Kidney (tissue), 22 donors: ENCODE measurements at places on chromosomes 7 and 10. TPM values are rescaled to one million over a fixed set of nuclear protein-coding genes. Genes with fewer than 3 reads are reported as not detected.

Gene SVIL
- 94.4 TPM for total RNA-seq

Gene CPA4
- 1.1 TPM for total RNA-seq

Gene FAM25C
- total RNA-seq: not detected

Gene CHST15
- total RNA-seq: 39.7 TPM

Gene TRIM50
- 0.19 TPM for total RNA-seq

Gene CDCA7L
- 10.1 TPM for total RNA-seq

Gene GPR37
- 4.4 TPM for total RNA-seq

Gene FGFR2
- total RNA-seq: 59.4 TPM

Gene CRYGN
- 0.22 TPM for total RNA-seq

Gene C10orf67
- 1.6 TPM for total RNA-seq

Gene AKR1C2
- 16.3 TPM for total RNA-seq

Gene LOXL4
- total RNA-seq: 15.1 TPM

Gene PPIF
- 36.7 TPM for total RNA-seq

Gene SFTPA1
- not detected for total RNA-seq

GRCh38 chr7:78039790-78040776 is 241.5 kb downstream of the PHTF2 start:
- no peaks in the 10 kb centered on the region for H3K36me3 ChIP-seq
- no peak overlapping the region for H3K27ac ChIP-seq
- no peak overlapping the region for H3K4me3 ChIP-seq
- H3K4me1 ChIP-seq: no peaks in the 10 kb centered on the region
- DNase-seq: peak; percentile 79

DNA sequence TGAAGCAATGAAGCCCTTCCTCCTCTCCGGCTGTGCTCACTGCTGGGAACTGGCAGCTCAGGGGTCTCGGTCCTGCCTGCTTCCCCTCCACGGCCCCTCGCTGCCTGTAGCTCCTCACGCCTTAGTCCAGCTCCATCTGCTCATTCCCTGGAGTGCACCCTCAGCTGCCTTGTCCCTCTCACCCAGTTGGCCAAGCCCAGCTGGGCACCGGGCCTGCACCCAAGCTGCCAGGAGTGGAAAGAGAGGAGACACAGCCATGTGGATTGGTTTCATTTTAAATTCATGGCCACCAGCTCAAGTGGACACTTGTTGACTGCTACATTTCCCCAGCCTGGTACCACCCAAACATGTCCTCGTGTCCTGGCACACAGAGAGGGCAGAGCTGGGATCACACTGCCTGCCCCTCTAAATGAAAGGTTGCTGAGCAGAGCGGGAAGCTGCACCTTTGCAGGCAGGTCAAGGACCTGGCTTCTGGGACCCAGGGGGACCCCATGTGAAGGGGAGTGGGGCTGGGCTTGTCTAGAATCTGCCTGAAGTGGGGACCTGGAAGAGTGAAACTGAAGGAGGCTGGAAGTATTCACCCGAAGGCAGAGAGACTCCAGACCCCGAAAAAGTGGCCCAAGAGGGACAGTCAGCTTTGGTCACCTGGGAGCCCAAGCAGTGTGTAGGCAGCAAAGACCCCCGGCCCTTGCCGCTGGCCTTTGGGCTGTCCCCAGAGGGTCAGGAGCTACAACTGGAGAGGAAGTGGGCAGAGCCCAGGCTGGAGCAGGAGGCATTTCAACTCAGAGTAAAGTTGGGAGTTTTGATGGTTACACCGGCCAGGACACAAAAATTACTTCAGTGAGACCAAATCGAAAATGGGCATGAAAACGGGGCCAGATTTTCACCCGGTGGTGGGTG is 15.0 kb upstream of the BNIP3 start:
- H3K27ac ChIP-seq: no peak overlapping the region
- no peak for DNase-seq
- no peak overlapping the region for H3K4me3 ChIP-seq
- no peaks in the 10 kb centered on the region for H3K36me3 ChIP-seq
- no peaks in the 10 kb centered on the region for H3K4me1 ChIP-seq

GRCh38 chr10:92239151-92239599 is 51.7 kb downstream of the CPEB3 start:
- H3K36me3 ChIP-seq: no peaks in the 10 kb centered on the region
- DNase-seq: no peak
- peak overlapping the region; percentile 88 for H3K27ac ChIP-seq
- H3K27me3 ChIP-seq: no peaks in the 10 kb centered on the region
- peak overlapping the region; percentile 98 for H3K4me3 ChIP-seq

- H3K4me1 ChIP-seq: no peaks in the 10 kb centered on the region
- H3K4me3 ChIP-seq: no peak overlapping the region
- no peaks in the 10 kb centered on the region for H3K36me3 ChIP-seq
- DNase-seq: no peak
- H3K27ac ChIP-seq: no peak overlapping the region
These were observed 26.4 kb downstream of the AP5Z1 start for GRCh38 chr7:4801839-4802231.

DNA sequence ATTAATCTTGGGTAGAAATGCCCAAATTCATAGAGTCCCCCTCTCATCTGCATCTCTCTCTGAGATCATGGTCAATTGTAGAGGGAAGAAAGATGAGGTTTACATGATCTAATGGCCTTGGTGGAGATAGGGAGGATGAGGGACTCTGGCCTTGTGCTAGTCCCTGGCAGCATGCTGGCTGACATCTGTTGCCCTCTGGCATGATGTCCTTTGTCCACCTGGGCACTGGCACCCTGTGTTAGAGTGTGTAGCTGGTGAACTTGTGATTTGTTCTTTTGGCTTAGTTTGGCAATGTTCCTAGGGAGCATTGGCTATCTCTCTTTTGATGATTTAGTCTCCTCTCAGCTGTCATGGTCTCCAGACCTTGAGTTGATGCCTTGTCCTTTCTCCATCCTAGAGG is 103.2 kb downstream of the DYNC1I1 start:
- DNase-seq: no peak
- no peaks in the 10 kb centered on the region for H3K27me3 ChIP-seq
- no peak overlapping the region for H3K4me3 ChIP-seq
- H3K4me1 ChIP-seq: no peaks in the 10 kb centered on the region
- no peak overlapping the region for H3K27ac ChIP-seq
- no peaks in the 10 kb centered on the region for H3K36me3 ChIP-seq

GRCh38 chr10:30915146-30915545 is 116.5 kb downstream of the ZNF438 start:
- no peaks in the 10 kb centered on the region for H3K4me1 ChIP-seq
- no peak overlapping the region for H3K4me3 ChIP-seq
- H3K27ac ChIP-seq: no peak overlapping the region
- no peak for DNase-seq

GRCh38 chr10:6781133-6781770 is 201.2 kb upstream of the PRKCQ start:
- H3K4me1 ChIP-seq: no peaks in the 10 kb centered on the region
- H3K27me3 ChIP-seq: no peaks in the 10 kb centered on the region
- H3K36me3 ChIP-seq: no peaks in the 10 kb centered on the region
- H3K4me3 ChIP-seq: no peak overlapping the region
- DNase-seq: no peak

GRCh38 chr10:35259769-35260397 is 76.4 kb upstream of the CCNY start:
- no peaks in the 10 kb centered on the region for H3K27me3 ChIP-seq
- H3K36me3 ChIP-seq: no peaks in the 10 kb centered on the region
- no peak for DNase-seq
- H3K27ac ChIP-seq: no peak overlapping the region

- H3K27ac ChIP-seq: no peak overlapping the region
- no peak for DNase-seq
These were observed 36.6 kb upstream of the CCAR1 start for GRCh38 chr10:68684413-68684812.

GRCh38 chr10:58444321-58444720 is 59.1 kb downstream of the TFAM start:
- no peak overlapping the region for H3K27ac ChIP-seq
- H3K36me3 ChIP-seq: no peaks in the 10 kb centered on the region
- no peak for DNase-seq

GRCh38 chr10:35415505-35415904 is 79.2 kb downstream of the CCNY start:
- peaks cover 5% of the 10 kb centered on the region for H3K4me1 ChIP-seq
- H3K36me3 ChIP-seq: no peaks in the 10 kb centered on the region
- no peak for DNase-seq
- no peak overlapping the region for H3K27ac ChIP-seq

DNA sequence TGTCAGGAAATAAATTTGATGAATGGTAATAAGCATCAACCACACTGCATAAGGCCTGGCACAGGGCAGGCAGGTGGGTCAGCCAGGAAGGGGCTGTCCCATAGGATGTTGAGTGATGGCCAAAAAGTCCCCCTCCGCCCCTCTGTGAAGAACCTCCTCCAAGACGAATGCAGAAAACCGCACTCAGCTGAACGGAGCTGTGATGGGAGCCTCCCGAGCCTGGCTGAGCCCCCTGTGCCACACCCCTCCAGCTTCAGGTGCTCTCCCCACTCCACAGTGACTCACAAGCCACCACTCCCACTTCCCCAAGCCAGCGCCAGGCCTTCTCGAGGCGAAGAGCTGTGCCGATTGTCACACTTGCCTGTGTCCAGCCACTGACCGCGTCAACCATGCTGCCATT is 184.2 kb downstream of the MAD1L1 start:
- no peak overlapping the region for H3K4me3 ChIP-seq
- no peaks in the 10 kb centered on the region for H3K36me3 ChIP-seq
- H3K27ac ChIP-seq: no peak overlapping the region
- peak; percentile 23 for DNase-seq
- H3K27me3 ChIP-seq: no peaks in the 10 kb centered on the region
- H3K4me1 ChIP-seq: peaks cover 3% of the 10 kb centered on the region

DNA sequence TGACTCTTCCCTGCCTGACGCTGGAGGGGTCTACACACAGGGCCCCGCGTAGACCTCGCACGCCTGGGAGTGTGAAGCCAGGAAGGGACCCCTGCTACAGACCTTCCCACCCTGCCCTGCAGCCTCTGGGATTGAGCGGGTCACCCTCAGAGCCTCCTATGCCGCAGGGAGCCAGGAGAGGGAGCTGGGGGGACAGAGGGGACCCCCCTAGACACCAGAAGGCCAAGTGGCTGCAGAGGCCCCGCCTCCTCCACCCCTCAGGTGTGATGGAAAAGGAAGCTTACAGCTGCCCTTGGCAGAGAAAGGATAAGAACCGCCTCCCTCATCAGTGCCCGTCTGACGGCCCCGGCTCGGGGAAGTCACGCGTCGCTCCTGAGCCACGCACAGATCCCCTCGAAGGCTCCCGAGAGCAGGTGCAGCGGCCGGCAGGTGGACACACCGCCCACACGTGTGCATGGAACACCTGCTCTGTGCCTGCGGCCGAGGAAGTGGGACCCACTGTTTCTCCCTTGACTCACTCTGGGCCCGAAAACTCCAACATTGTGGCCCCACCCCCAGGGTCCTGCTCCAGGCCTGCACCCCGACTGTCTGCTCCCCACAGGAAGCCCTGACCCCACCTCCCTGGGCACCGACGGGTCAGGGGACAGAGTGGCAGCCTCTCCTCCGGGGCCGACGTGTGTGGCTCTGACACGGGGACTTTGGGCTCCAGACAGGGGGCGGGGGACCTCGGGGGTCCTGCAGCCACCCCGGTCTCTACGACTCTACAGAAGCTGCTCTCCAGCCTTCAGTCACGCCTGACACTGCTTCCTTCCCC is 73.3 kb downstream of the MICALL2 start:
- no peak overlapping the region for H3K4me3 ChIP-seq
- H3K36me3 ChIP-seq: no peaks in the 10 kb centered on the region
- no peaks in the 10 kb centered on the region for H3K4me1 ChIP-seq
- no peak for DNase-seq
- H3K27me3 ChIP-seq: no peaks in the 10 kb centered on the region

- DNase-seq: no peak
- H3K36me3 ChIP-seq: no peaks in the 10 kb centered on the region
- H3K27me3 ChIP-seq: no peaks in the 10 kb centered on the region
- no peak overlapping the region for H3K4me3 ChIP-seq
- H3K4me1 ChIP-seq: no peaks in the 10 kb centered on the region
These were observed 45.2 kb downstream of the WIPF3 start for GRCh38 chr7:29851487-29851886.

- DNase-seq: peak; percentile 6
- no peaks in the 10 kb centered on the region for H3K27me3 ChIP-seq
- H3K27ac ChIP-seq: no peak overlapping the region
- no peaks in the 10 kb centered on the region for H3K4me1 ChIP-seq
These were observed 120.9 kb downstream of the CACNB2 start for GRCh38 chr10:18261063-18261610.

GRCh38 chr7:138126928-138127327 is 50.7 kb downstream of the AKR1D1 start:
- H3K4me3 ChIP-seq: no peak overlapping the region
- no peaks in the 10 kb centered on the region for H3K4me1 ChIP-seq
- H3K27me3 ChIP-seq: no peaks in the 10 kb centered on the region
- H3K27ac ChIP-seq: no peak overlapping the region

GRCh38 chr7:85102813-85103350 is 84.0 kb downstream of the SEMA3D start:
- no peak overlapping the region for H3K4me3 ChIP-seq
- H3K27ac ChIP-seq: no peak overlapping the region
- H3K36me3 ChIP-seq: no peaks in the 10 kb centered on the region
- no peaks in the 10 kb centered on the region for H3K27me3 ChIP-seq
- DNase-seq: no peak

- H3K27me3 ChIP-seq: no peaks in the 10 kb centered on the region
- no peaks in the 10 kb centered on the region for H3K36me3 ChIP-seq
- DNase-seq: peak; percentile 74
- peak overlapping the region; percentile 92 for H3K27ac ChIP-seq
These were observed 4.7 kb downstream of the ZNF503 start for GRCh38 chr10:75396631-75397495.

DNA sequence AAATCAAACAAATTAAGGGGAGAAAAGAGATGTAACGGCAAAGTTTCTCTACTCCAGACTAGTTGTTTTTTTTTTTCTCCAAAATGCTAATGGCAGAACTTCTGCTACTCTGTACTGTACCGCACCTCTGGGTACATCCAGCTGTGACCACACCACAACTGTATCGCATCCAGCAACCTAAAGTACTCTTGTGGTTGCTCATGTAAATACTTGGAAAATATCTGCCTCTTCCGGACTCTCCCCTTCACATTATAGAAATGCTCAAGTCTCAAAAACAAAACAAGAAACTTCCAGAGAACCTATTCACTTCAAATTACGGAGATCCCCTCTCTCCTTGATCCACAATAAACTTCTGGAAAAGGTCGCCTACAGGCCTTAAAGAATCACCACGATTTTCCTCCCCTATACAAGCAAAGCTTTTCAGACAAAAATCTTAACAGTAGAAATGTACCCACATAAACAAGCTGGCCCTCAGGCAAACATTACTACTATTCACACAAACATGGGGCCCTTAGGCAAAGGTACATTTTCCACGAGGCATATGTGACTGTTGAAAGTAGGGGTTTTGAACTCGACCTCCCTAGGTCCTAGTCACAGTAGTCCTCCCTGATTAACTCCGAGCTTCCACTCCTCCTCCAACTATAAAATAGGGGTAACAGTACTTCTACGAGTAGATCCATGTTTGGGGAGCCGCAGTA is 222.9 kb upstream of the MKLN1 start:
- peak overlapping the region; percentile 69 for H3K27ac ChIP-seq
- H3K4me3 ChIP-seq: peak overlapping the region; percentile 18
- peaks cover 11% of the 10 kb centered on the region for H3K36me3 ChIP-seq
- peaks cover 12% of the 10 kb centered on the region for H3K27me3 ChIP-seq
- H3K4me1 ChIP-seq: peaks cover 23% of the 10 kb centered on the region

GRCh38 chr7:46174196-46174580 is 253.1 kb upstream of the IGFBP3 start:
- DNase-seq: no peak
- H3K27me3 ChIP-seq: no peaks in the 10 kb centered on the region
- H3K27ac ChIP-seq: no peak overlapping the region
- H3K4me3 ChIP-seq: no peak overlapping the region
- H3K4me1 ChIP-seq: no peaks in the 10 kb centered on the region

- H3K4me1 ChIP-seq: no peaks in the 10 kb centered on the region
- H3K27me3 ChIP-seq: no peaks in the 10 kb centered on the region
- no peaks in the 10 kb centered on the region for H3K36me3 ChIP-seq
- DNase-seq: no peak
- H3K27ac ChIP-seq: no peak overlapping the region
These were observed 79.6 kb upstream of the RET start for GRCh38 chr10:42997151-42997848.
